ENCODE measurements at places on chromosomes 7 and 10. TPM values are rescaled to one million over a fixed set of nuclear protein-coding genes. Genes with fewer than 3 reads are reported as not detected.

GRCh38 chr7:149873074-149873969 lies at the start of gene ATP6V0E2:
Gene ATP6V0E2, plus strand, starts transcription at chr7:149873969. Its CDS starts 97 bp downstream, at chr7:149874066.
- DNase-seq: peak; percentile 85

- no peak for DNase-seq
These were observed 40.0 kb downstream of the PARD3 start for GRCh38 chr10:34775044-34775637.

DNA sequence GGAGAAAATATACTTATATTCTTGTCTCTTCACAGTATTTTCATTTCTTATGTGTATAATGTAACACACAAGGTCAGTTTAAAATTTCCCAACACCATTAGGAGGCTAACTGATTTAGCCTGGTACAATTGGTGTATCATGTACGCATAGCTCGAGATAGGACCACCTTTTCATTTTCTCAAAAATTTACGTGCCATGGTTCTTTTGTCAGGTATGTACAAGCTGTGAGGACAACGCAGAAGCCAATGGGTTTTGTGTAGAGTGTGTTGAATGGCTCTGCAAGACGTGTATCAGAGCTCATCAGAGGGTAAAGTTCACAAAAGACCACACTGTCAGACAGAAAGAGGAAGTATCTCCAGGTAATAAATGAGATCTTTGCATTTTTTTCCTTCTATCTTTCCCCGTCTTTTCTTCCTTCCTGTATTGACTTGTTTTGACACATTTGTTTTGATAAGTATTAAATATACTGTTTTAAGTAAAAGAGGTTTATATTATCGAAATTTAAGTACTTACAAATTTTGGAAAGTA lies 55.0 kb downstream of the TRIM24 start:
- no peak for DNase-seq

APBB1IP gene
- total RNA-seq: 28.4 TPM

CYP3A4 gene
- 138 TPM for total RNA-seq

NEUROD6 gene
- total RNA-seq: not detected

LGI1 gene
- total RNA-seq: not detected

Measured in liver (tissue), 10 donors.